ENCODE measurements at places on chromosomes 2 and 18.

- DNase-seq = no peak
These were observed 152.6 kb upstream of the PELI1 start for GRCh38 chr2:64296695-64297346.

GRCh38 chr2:210009126-210009525 is 6.7 kb downstream of the RPE start:
- no peak for DNase-seq

DNA sequence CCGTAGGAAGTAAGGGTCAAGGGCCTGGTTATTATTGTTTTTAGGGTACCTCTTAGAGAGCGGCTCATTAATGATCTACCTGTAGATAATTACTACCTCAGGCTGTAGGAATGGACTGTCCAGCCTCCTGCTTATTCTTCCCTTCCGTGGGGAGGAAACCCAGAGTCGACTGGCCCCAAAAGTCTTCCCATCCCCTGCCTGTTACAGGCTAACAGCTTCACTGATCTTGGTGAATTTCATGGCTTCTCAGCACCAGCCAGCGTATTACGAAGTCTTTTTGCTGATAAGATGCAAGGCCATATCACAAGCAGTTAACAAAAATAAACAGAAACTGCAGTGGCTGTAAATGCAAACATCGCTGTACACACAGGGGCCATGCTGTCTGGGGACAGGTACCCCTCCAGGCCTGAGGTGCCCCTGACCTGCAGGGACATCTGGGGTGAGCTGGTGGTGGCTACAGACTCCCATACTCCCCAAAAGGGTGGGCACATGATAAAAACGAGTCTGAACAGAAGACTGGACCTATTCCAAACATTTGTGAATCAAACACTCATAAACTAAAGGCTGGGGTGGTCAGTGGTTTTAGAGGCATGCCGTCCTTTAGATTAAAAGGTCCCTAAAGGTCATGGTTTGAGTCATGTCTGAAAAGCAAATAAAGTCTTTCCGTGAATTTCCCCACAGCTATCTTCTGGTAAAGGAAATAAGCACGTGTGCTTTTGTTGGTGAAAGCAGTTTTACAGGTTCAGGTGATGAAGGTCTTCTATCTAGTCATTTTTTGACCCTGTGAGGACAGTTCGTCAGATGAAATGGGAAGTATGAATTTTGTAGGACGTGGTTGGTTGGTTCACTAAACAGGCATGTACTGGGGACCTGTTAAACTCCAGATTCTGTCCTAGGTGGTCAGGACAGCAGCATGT is 36.7 kb downstream of the TTC39C start:
- no peak for DNase-seq

DNA sequence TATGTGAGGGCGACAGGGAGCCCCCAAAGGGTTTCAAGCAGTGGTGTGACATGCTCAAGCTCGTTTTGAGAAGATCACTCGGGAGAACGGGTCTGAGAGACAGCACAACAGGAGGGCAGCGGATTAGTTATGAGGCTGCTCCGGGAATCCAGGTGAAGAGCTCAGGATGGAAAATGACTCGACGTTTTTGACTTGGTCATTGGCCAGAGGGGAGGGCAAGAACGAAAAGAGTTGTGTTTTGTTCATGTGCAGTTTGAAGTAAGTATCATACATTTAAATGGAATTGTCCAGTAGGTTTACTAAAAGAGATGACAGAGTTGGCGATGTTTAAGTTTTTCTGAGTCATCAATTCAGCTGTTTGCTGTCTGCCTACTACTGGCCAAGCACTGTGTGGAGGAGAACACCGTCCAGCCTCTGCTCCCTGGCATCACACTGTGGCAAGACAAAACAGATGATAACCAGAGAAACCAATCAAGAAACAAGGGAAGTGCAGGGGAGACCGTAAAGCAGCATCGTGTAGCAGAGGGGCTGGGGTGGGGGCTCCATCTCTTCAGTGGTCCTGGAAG is 25.3 kb upstream of the ANXA4 start:
- DNase-seq = no peak

DNA sequence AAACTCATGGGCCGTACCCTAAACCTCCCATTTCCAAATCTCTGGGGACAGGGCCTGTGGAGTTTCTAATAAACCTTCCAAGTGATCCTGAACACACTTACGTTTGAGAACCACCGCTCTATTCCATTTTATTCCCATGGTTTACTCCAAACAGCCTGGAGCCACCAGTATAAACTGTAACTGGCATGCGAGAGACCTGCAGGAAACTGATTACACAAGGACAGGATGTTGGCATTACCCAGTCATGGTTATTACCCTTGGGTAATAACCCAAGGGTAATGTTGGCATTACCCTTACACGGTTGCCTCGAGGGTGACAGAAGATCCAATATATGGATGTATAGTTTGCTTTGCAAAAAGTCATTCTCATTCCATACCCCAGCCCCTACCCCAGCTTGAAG is 37.0 kb upstream of the YPEL5 start:
- DNase-seq = no peak

DNA sequence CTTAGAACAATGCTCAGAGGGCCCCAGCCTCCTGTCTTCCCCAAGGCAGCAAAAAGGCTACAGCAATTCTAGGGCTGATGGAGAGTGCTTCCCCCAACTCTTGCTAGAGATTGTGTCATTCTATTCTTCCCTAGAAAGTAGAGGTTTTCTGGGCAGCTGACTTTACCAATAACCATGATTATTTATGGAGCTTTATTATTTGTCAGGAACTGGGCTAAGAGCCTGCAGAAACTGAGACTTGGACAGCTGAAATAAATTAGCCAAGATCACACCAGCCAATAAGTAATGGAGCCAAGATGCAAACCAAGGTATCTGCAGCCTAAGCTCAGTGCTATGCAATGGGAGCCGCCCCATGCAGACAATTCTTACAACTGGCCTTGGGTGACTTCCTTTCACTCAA is 84.8 kb downstream of the CCBE1 start:
- DNase-seq = no peak
